Colonic mucosa (tissue), 4 donors: ENCODE measurements at places on chromosomes 1 and 21.

- DNase-seq: peak; percentile 39
Measured at GRCh38 chr1:16352842-16353535, 709 bp upstream of the FBXO42 start.

GRCh38 chr1:14777516-14778506 is 179.3 kb downstream of the KAZN start:
- DNase-seq: no peak

DNA sequence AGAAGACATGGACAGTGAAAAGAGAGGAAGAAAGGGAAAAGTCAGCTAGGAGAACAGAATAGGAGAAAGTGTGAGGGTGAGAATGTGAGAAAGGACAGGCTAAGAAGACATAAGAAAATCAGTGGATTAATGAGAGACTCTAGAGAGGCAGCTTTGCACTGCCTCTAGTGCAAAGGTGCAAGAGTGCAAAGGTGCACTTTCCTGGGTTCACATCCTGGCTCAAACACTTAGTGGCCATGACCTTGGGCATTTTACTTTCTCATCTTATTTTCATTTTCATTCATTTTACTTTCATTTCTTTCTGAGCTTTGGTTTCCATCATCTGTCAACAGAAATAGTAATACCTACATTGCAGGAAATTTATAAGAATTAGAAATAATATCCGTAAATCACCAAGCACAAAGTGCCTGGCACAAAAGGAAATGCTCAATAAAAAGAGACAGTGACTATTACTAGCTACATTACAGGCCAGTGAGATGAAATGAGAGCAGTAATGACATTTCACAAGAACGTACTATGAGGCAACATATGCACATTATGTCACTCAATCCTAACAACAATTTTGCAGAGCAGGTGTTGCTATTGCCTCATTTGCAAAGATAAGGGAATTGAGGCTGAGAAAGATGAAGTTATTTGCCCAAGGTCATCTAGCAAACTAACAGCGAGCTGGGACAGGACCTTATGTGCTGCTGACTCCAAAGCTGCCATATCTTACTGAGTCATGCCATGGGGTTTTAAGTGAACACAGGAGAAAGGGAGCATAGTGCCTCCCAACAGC is 107.0 kb upstream of the TLR5 start:
- no peak for DNase-seq

DNA sequence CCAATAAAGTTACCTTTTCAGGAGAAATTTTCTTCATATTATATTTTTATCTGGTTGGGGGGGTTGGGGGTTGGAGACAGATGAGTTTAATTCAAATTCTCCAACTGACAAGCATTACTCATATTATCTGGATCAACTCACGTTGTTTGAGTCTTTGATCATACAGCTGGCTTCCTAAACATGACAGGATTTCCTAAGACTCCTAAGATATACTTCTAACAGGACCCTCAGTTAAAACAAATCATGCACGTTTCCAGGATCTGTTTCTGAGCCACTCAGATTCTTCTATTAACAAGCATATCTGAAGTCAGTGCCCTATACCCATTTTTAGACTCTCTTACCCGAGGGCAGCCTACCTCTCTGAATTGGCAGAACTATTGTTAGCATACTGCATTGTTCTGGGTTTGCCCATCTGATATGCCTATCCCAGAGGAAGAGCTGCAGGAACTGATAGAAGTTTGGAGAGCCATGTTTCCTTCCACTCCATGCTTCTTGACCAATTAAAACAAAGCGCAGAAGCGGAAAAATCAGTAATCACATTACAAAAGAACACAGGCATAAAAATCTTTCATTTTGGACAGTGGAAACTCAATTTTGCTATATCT is 653.9 kb downstream of the LTN1 start:
- no peak for DNase-seq

DNA sequence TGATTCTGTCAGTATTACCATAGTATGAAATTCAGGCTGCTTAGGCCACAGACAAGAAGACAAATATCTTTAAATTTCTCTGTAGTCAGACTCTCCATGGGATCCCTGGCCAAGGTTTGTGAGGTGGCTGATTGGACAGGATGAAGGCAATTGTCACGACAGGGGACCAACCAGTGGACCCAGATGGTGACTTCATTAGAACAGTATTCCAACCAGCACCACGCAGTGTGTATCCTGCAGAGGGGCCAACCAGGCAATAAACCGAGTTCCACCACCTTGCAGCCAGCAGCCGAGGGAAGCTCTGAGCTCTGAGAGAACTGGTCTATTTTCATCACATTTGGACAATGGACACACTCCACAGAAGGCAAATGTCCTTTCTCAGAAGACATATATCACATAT is 16.1 kb downstream of the DSCAM start:
- DNase-seq: no peak

DNA sequence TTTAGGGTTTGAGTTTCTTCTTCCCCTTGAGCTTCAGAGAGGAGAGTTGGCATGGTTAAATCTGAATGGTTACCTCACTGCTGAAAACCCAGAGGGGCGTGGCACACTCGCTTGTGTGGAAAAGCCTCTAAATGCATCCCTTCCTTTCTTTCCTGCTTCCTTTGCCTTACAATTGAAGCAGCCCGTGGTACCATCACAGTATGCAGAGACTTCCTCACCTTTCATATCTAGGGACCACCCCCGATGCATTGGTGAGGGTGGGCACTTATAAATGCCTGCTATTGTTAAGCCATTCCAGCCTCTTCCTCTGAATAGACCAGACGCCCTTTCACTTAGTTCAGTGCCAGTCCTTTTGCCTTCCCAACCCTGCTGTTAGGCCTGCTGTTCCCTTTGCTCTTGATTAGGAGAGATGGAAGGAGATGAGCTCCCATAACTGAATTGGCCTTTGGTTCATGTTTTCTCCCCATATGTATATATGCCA is 21.9 kb upstream of the LAX1 start:
- no peak for DNase-seq

DNA sequence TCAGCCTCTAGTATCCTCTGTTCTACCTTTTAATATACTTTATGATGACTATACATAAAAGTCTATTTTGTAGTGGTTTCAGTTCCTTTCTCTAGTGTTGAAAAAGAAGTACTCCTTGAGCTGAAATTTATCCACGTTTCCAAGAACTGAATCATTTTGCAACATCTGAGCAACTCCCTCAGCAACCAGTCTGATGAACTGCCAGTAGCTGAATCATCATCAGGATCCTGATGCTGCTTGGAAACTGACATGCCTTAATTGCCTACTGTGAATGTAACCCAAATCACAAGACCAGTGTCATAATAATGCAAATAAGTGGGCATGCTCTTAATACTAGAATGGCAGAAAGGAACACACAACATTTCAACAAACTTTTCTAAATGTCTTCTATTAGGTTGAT is 103.3 kb downstream of the CYYR1 start:
- DNase-seq: no peak

DNA sequence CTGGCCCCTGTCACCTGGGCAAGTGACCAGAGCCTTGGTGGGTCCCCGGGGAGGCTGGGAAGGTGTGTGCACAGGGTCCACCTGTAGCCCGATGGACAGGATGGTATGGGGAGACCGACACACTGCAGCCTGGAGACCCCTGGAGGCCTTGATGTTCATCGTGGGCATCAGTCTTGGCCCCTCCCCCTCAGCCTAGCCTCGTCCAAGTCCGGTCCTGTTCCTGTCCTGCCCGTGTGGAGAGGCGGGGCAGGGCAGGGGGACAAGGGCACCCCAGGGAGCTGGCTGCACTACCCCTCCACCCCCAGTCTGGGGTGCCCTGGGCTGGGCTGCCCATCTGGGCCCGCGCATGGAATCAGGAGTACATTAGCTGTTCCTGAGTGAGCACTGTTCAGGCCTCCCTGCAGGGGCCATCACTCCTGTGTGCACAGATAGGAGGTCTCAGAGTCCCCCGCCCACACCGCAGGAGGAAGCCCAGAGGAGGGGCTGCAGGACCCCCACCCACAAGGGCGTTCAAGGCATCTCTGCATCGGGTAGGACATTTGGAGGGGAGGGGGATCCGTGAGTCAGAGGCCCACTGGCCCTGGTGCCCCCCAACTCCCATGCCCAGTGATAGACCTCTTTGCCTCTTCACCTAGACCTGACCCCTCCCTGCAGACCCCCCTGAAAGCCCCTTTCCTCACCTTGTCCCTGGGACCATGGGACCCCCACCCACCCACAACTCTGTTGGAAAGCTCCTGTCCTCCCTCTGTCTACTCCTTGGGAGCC is 63.2 kb downstream of the WNT9A start:
- DNase-seq: peak; percentile 14

- no peak for DNase-seq
Measured at GRCh38 chr1:197671140-197671539, 104.1 kb downstream of the DENND1B start.

- DNase-seq: no peak
Measured at GRCh38 chr1:168482106-168482505, 61.7 kb downstream of the XCL2 start.

DNA sequence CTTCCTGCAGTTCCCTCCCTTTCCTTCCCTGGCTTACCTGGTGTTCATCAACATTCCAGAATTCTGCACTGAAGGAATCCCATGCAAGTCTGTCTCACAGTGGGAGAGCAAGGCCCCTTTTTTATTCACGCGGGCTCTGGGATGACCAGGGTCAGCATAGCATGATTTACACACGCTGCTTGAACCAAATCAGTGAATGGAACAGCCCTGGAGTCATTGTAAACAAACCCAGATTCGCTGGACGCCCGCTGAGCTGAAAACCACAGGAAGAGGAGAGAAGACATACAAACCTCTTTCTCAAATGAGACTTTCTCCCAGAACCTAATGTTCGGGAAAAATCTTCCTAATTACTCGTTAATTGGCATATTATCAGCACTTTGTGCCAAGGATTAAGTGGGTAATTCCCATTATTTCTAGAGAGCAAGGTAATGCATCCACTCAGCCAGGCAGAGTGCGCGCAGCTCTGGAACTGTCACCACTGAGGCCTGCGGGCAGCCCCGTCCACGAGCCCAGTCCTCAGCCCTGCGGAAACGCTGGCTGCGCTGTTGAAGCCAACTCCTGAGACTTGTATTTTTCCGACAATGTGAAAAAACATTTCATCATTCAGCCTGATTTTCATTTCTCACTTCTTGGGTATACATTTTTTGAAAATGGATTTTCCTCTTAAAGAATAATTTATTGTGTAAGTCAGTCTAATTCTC is 140.0 kb downstream of the ETS2 start:
- no peak for DNase-seq

- DNase-seq: peak; percentile 11
Measured at GRCh38 chr1:53372501-53372951, 44.7 kb upstream of the LRP8 start.

GRCh38 chr1:223221686-223222085 is 78.6 kb upstream of the TLR5 start:
- no peak for DNase-seq

DNA sequence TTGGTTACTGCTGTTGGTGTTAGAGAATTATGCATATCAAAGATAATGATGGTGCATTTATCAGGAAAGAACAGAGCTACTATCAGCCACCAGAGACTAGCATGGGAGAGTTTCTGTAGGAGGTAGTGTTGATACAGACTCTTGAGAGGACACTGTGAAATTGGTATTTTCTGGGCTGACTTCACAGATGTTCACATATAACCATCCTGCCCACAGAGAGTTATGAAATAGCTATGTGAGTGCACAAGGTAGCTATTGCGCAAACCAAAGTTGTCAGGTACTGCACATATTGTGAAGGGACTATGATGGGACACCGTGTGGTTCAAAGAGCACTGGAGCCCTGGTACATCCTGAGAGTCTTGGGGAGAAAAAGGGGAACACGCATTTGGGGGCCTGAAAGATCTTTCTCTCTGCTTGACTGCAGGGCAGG is 1.4 kb upstream of the TLCD4 start:
- no peak for DNase-seq

GRCh38 chr1:117820694-117821381 is 108.6 kb downstream of the GDAP2 start:
- no peak for DNase-seq

DNA sequence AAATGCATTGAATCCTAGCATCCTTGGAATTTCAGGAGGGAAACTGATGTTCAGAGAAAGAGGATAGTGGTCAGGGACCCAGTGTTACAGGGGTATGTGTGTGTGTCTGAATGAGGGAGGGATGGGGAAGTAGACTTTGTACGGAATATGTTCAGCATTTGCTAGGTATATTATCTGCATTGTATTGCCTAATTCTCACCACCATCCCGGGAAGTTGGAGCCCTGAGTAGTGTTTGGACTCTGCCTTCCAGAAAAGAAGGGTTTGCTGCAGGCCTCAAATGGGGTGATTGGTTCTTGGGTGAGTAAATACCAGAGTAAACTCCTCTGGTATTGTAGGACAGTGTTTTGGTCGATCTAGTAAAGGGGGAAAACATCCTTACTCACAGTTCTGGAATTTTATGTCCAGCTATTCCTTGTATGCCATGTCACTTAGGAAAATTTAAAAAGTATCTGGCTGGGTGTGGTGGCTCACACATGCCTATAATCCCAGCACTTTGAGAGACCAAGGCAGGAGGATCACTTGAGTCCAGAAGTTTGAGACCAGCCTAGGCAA is 7.1 kb upstream of the ZNF496 start:
- no peak for DNase-seq

DNA sequence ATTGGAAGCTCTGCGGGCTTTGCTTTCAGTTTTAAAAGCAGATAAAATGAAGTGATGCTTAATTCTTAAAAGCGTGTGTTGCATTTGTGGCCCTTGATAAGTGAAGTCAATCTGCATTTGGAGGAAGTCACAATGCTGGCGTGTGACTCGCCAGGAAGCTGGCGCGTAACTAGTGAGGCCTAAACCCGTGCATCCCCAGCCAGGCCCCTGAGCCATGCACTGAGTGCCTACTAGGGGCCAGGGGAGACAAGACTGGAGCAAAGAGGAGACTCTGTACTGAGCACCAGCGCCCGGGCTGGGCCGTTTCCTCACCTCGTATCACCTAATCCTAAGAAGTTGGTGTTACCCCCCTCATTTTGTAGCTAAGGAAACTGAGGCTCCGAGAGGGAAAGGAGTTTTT is 4.6 kb upstream of the DDOST start:
- DNase-seq: no peak

- no peak for DNase-seq
Measured at GRCh38 chr1:54376430-54377039, 29.7 kb downstream of the SSBP3 start.

- DNase-seq: no peak
Measured at GRCh38 chr1:116737855-116738321, 16.3 kb upstream of the CD2 start.

DNA sequence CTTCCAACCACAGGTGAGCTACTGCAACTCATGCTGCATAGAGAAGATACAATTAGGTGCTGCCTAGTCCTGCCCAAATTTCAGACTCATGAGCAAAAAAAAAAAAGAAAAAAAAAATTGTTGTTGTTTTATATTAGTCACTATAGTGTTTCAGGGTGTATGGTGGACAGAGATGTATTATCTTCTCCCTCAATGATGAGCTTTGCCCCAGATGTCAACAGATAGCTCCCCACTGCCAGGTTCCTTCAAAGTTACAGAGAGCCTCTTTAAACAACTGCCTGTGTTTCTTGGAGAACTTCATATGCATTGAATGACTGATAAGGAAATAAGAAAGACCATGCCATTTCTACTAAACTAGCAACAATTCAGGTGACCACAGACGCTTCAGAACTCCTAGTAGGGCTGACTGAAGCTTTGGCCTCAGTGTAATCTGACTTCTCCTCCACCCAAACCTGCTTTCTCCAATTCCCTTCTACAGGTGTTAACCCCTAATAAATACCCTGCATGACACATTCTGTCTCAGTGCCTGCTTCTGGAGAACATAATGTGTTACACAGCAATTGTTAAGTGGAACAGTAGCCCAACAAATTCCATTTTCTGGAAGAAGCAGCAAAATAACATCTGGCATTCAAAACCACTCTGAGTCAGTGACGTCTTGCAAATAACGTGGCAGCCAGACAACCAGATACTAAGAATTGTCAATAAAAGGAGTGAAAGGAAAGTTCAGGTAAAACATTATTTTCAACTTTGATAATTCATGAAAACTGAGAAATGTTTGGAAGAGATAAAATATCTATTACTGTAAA is 147.7 kb downstream of the CDC42BPA start:
- DNase-seq: no peak
